Activated CD4-positive, alpha-beta memory T cell treated with anti-CD3 and anti-CD28 coated beads for 36 hours (primary cell): ENCODE measurements at places on chromosomes 4 and X. TPM values are rescaled to one million over a fixed set of nuclear protein-coding genes. Genes with fewer than 3 reads are reported as not detected.

Gene PF4V1
- not detected for total RNA-seq

Gene SOWAHB
- not detected for total RNA-seq

Gene SCML2
- 2.2 TPM for total RNA-seq

Gene UCHL1
- total RNA-seq: 1.1 TPM

Gene NIPAL1
- 1.3 TPM for total RNA-seq

DNA sequence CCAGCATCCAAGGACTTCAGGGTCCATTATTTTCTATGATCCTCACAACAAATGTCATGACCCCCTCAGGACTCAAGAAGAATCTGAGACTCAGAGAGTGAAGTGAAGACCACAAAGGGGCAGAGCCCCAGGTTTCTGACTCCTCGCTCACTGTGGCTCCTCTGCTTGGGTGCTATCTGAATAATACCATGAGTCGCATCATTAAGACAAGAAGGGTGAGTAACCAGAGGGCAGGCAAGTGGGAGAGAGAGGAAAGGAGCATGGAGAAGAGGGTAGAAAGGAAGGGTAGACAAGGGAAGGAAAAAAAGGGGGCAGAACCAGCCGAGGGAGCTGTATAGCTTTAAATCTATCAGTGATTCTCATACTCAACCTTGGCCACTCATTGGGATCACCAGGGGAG lies 15.5 kb upstream of the HSD17B10 start:
- no peaks in the 10 kb centered on the region for H3K4me1 ChIP-seq
- no peaks in the 10 kb centered on the region for H3K36me3 ChIP-seq
- no peaks in the 10 kb centered on the region for H3K27me3 ChIP-seq
- no peak overlapping the region for H3K27ac ChIP-seq
- no peak overlapping the region for H3K4me3 ChIP-seq

DNA sequence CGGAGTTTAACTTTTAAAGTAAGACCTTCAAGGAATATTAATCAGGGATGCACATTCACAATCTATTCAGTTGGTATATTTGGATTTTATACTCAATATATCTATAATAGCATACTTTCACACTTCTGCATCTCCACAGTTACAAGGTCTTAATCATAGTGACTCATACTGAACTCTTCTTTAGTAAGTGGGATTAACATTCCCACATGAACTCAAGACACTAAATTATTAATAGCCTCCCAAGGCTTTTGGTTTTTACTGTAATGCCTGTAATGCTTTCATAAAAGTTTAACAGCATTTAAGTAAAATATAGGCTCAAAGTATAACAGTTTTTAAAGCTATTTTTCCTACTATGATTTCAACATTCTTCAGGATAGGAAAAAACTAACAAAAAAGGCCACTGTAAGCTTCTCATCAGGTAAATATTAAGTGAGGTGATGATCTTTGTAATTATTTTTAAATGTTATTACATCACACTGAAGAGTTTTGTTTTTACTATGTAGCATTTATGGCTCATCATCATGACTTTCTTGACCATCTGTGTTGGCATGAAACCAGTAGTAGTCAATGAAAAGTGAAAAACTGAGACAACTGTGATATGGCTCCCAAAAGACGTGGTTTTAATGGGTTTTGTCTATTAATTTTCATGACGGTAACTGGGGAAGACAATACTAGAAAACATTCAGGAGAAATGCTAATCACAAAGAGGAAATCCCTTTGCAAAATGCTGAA lies 91.5 kb upstream of the GALNT7 start:
- no peaks in the 10 kb centered on the region for H3K36me3 ChIP-seq
- no peak for DNase-seq
- no peak overlapping the region for H3K4me3 ChIP-seq
- no peak overlapping the region for H3K27ac ChIP-seq
- H3K4me1 ChIP-seq: no peaks in the 10 kb centered on the region

DNA sequence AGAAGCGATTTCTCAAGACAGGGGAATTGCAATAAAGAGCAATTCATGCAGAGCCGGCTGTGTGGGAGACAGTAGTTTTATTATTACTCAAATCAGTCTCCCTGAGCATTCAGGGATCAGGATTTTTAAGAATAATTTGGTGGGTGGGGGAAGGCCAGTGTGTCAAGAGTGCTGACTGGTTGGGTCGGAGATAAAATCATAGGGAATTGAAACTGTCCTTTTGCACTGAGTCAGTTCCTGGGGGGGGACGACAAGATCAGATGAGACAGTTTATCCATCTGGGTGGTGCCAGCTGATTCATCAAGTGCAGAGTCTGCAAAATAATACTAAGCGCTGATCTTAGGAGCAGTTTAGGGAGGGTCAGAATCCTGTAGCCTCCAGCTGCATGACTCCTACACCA lies 502.4 kb downstream of the NLGN4X start:
- no peaks in the 10 kb centered on the region for H3K27me3 ChIP-seq
- H3K4me3 ChIP-seq: no peak overlapping the region
- H3K4me1 ChIP-seq: no peaks in the 10 kb centered on the region
- no peak overlapping the region for H3K27ac ChIP-seq
- no peak for DNase-seq
- no peaks in the 10 kb centered on the region for H3K36me3 ChIP-seq

GRCh38 chr4:95693594-95693993 lies 144.8 kb upstream of the UNC5C start:
- H3K4me3 ChIP-seq: no peak overlapping the region
- H3K27ac ChIP-seq: no peak overlapping the region
- no peak for DNase-seq
- no peaks in the 10 kb centered on the region for H3K4me1 ChIP-seq

DNA sequence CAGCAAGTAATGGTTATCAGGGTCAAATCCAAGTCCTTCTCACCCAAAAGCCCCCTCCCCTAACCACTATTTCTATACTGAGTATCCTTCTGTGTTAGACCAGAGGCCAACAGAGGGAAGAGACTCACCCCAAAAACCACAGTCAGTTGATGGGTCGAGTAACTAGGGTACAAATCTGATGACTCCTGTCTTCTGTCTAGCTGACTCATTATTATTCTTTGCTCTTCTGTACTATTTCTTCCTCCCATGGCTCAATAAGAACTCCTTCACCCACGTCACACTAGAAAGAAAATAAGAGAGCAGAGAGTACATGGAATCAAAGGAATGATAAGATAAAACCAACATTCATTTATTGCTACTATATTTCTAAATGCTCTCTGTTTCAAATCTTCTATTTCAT lies 2.0 kb downstream of the RAB40A start:
- no peaks in the 10 kb centered on the region for H3K36me3 ChIP-seq
- H3K4me1 ChIP-seq: no peaks in the 10 kb centered on the region
- no peak overlapping the region for H3K4me3 ChIP-seq
